ENCODE measurements at places on chromosomes 1 and 21.

GRCh38 chr1:228338521-228339051, 68.0 kb downstream of the TRIM11 start:
- DNase-seq, result no peak

DNA sequence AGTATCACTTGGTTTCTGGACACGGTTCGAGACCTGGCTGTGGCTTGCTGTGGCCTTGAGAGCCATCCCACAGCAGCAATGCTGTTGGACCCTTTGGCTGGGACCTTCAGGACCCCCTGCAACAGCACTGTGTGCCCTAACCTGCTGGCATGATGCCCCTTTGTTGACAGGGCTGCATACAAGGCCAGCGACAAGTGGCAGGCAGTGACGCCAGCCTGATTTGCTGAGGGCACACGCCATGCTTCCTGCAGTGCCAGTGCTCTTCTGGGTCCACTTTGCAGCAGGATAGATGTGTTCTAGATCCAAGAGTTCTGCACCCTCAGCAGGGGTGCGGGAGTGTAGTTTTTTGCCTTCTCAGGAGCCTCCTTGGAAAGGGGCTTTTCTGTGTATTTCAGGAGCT, 32.8 kb downstream of the COQ8A start:
- DNase-seq, result no peak

DNA sequence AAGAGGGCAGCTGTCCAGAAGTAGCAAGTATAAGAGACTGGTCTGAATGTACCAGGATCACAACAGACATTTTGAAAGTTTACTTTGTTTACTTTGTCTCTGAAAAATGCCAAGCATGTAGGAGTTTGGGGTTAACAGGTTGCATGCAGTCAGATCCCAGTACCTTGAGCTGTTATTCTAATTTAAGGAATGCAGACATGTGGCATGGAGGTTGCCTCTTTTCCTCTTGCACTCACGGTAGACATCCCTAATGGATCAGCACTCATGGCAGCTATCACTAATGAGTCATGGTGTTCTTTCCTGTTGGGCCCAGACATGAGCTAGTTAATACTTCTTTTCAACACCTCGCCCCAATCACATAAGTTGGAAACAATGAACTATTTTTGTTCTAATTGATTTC, 67.3 kb downstream of the GADD45A start:
- DNase-seq, result no peak

DNA sequence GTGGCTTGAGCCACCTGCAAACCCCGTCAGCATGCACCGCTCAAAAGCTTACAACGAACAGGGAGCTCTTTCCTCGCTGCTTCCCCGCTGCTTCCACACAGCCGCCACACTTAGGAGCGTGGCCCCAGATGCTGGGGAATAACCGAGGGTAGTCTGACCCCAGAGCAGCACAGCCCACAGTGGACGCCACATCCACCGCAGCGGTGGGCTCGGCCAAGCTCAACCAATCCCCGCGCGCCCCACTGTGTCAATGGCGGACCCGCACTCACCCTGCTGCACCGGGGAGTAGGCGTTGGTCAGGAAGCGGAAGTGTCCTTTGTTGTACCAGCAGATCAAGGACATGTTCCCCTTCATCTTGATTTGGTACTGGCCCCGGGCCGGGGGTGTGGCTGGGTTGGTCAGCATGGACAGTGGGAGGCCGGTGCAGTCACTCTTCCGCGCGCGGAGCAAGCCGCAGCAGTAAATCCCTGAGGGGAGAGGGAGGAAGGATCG, 93.5 kb downstream of the PGBD5 start:
- no peak for DNase-seq

GRCh38 chr1:28118640-28119307, 30.4 kb upstream of the EYA3 start:
- no peak for DNase-seq

DNA sequence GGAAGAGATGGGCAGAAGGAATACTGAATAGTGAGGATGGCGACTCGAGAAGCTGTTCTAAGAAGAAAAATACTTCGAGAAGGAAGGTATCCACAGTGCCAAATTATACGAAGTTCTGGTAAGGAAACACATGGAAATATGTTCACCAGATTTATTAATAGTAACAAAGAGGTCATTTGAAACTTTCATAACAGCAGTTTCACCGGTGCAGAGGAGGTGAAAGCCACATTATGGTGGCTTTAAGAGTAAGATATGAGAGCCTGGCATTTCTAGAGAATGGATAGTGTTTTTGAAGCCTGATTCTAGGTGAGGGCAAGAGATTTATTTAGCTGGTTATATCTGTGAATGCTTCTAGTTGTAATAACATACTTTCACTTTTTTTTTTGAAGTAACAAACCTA, 56.2 kb downstream of the DPYD start:
- no peak for DNase-seq

DNA sequence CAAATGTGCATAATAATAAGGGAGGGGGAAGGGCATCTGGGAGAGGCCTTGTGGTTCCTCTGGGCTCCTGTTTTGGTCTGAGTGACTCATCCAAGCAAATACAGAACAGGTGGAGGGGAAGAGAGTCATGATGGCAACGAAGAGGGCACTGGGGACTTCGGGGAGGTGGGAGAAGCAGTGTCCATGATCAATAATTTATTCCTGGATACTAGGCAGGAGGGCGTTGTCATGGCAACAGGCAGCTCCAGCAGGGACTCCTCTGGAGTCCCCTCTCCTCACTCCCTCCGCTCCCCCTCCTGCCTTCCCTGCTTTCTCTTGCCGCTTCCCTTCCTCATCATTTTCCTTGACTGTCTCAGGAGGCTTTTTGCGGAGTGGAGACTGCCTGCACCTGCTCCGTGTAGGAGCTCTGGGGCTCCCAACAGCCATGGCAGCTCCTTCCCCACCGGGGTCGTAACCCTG, 12.3 kb upstream of the NFASC start:
- DNase-seq, result no peak

GRCh38 chr1:93399781-93400180, 48.1 kb upstream of the FNBP1L start:
- DNase-seq, result no peak

GRCh38 chr1:67159233-67159632, 7.0 kb upstream of the IL23R start:
- peak; percentile 82 for DNase-seq

DNA sequence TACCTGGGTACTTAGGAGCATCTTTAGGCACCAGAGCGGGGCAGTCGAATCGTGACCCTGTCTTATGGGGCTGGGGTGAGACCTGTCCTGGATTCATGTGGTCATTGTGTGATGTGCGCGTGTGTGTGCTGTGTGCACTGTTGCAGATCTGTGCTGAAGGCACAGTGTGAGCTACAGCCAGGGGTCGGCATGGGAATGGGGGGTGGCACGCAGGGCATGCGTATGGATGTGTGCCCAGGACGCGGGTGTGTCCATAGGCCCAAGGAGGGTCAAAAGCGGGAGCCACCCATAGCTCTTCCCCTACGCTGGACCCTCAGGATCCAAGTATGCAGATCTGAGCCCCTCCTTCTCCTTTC, 14.6 kb downstream of the PTPRF start:
- no peak for DNase-seq

GRCh38 chr1:159632922-159633321, 45.3 kb downstream of the APCS start:
- no peak for DNase-seq

DNA sequence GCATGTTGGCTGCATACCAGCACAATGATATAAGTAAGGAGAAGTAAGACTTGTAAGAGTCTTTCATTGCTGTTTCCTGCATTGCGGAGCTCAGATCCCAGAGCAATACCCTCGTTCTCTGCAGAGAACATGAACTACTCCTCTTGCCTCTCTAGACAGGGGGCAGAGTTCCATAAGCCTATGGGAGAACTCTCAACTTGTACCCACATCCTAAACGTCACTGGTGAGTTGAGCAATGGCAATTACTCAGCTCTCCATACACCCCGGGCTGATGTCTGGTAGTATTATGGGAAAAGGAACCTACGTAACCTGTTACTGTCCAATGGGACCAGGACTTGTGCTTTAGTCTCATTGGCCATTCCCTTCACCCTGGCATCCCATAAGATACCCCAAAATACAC, 27.3 kb upstream of the ZNF496 start:
- DNase-seq, result no peak

- DNase-seq, result no peak
Observed at GRCh38 chr1:26153966-26154532, 4.8 kb upstream of the FAM110D start.

GRCh38 chr1:82646888-82647287, 846.2 kb downstream of the ADGRL2 start:
- DNase-seq, result no peak

DNA sequence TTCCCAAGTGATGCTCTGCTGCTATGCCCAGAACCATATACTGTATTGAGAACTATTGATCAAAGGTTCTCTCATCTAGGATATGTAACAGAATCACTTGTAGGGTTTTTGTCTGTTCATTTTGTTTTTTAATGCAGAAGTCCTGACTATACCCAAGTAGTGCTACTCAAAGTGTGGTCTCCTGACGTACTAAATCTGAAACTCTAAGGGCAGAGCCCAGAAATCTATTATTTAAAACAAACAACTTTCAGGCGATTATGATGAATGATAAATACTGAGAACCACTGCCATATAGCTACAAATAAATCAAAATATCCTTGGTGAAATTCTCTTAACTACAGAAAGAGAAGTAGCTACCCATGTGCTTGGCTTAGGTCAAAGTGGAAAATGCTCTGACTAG, 10.1 kb downstream of the ZZZ3 start:
- DNase-seq, result peak; percentile 28

DNA sequence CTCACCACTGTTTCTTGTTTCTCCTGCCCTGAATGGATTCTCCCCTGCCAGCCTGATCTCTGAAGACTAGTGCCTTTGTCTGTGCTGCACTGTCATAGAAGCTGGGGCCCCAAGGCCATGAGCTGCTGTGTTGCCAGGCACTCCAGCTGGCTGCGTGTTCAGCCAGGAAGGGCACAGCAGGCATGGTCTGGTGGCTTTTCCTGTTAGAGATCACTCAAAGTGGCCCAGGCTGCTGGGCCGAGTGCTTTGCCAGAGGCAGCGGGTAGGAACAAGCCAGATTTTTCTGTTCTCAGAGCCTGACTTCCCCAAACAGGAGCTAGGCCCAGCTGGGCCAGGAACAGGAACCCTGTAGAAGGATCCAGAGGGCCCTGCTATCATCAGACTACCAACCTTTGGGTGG, 5.2 kb downstream of the ADPRS start:
- no peak for DNase-seq

DNA sequence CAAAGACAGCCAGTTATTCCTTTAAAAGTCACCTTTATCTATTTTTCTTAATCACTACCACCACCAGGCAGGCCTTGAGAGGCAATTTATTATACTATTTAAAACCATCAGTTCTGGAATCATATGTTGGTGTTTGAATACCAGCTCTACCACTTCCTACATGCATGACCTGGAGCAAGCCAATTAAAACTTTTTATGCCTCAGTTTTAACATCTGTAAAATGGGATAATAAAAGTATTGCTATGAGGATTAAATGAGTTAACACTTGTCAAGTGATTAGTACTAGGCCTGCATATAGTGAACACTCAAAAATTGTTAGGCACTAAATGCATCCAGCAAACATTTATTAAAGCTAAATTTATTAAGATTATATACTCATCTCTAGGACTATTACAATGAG, 49.2 kb upstream of the ADORA3 start:
- DNase-seq, result no peak

DNA sequence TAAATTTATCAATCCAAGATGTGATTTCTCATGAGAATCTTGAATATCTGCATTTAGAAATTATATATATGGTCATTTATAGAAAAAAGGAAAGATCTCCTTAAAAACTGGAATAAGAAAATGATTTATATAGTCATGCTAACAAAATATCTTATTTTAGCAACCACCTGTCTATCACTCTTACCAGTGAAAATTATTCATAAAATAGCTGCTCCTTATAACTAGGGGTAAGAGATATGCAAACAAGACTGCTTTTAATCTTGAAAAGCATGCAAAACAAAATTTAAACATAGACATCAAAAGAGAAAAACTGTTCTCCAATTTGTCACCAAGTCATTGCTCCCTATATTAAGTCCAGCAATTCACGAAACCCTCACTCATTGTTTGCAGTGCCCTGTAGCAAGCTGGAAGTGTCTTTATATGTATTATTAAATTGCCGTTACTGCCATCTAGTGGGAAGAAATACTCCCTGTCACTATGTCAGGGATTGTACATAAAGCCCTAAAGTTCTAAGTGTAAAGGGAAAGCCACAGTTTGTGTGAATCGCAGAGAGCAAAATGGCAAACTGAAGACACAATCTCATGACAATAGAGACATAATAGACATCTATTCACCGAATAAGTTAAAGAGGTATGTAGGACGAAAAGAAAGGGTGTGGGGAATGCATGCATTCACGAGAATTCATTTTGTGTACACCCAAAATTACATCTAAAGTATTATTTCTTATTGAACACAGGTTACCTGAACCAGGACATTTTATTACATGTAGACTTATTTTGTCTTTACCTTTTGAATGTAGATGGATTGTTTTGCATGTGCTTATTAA, 600.5 kb downstream of the USP25 start:
- peak; percentile 48 for DNase-seq

- peak; percentile 92 for DNase-seq
Observed at GRCh38 chr1:21294266-21294989, 4.2 kb upstream of the ECE1 start.

- DNase-seq, result no peak
Observed at GRCh38 chr1:102726417-102726816, 381.9 kb downstream of the COL11A1 start.

GRCh38 chr1:70143048-70143659, 62.2 kb downstream of the LRRC40 start:
- no peak for DNase-seq

- DNase-seq, result no peak
Observed at GRCh38 chr21:31903896-31904295, 31.1 kb downstream of the HUNK start.

- no peak for DNase-seq
Observed at GRCh38 chr1:54678776-54679643, 36.7 kb upstream of the TTC4 start.

- no peak for DNase-seq
Observed at GRCh38 chr21:26495283-26495849, 77.7 kb downstream of the CYYR1 start.

GRCh38 chr1:198925567-198925966, 286.7 kb downstream of the PTPRC start:
- DNase-seq, result no peak

- no peak for DNase-seq
Observed at GRCh38 chr1:90856463-90857007, 139.4 kb upstream of the BARHL2 start.

- peak; percentile 62 for DNase-seq
Observed at GRCh38 chr1:46529031-46529630, 22.3 kb downstream of the KNCN start.

- DNase-seq, result no peak
Observed at GRCh38 chr1:241702442-241703373, 50.6 kb downstream of the WDR64 start.

GRCh38 chr1:10665930-10666850, 130.3 kb downstream of the CASZ1 start:
- DNase-seq, result no peak

DNA sequence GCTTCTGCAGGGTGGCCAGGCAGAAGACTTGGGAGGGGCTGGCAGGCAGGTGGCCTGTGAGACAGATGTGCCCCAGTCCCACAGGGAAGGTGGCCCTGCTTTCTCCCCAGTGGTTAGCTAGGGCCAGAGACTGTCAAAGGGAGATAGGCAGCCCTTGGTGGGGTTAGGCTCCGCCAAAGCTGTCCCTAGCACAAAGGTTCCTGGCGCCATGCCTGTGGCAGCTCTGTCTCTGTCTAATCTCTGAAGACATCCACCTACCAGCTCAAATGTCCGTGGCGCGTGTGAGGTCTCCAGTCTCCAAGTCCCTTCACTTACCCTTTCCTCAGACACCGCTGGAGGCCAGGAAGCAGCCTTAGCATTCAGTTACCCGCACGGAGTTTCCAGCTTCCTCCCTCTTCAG, 17.7 kb downstream of the TCP10L start:
- DNase-seq, result no peak
